ENCODE measurements at places on chromosomes 11 and 22. TPM values are rescaled to one million over a fixed set of nuclear protein-coding genes. Genes with fewer than 3 reads are reported as not detected.
A peak's percentile ranks its signal among the peaks of the same experiment; 100 is the strongest.

GRCh38 chr11:68983801-68984200 is 3.0 kb upstream of the MRGPRD start:
- DNase-seq, result no peak

GRCh38 chr11:102427068-102427467 is 25.5 kb downstream of the TMEM123 start:
- no peak for DNase-seq

GRCh38 chr11:76790251-76790650 is 7.1 kb downstream of the TSKU start:
- no peak for DNase-seq

Gene OR6T1
- total RNA-seq, result not detected

Gene TUB
- 22.3 TPM for total RNA-seq

GRCh38 chr11:93984196-93984567 is 37.0 kb upstream of the HEPHL1 start:
- no peak for DNase-seq

DNA sequence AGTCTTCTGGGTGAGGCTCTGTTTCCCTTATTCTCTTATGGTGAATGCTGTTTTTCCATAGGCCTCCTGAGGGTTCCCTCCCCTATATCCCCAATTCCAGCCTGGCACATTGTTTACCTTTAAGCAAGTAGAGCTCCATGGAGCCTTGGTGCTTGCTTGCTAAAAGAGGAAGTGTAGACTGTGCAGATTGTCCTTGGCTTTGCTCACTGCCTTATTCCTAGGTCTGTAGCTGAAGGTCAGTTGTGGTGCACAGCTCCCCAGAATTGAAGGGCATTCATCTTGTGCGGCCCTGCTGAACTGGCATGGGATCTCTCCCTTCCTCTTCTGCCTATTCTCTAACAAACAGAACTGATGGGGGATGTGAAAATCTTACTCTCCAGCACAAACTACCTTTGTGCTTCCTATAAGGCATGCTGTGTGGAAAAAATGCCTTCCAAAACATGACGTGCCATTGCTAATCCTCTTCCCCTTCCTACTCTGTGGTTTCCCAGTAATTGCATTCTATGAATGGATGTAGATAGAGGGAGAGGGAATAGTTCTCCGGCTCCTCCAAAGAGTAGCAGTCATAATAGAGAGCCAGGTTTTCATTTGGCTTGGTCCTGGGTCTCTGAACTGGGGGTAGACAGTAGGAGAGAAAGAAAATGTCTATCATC is 34.2 kb upstream of the PLET1 start:
- DNase-seq, result no peak

DNA sequence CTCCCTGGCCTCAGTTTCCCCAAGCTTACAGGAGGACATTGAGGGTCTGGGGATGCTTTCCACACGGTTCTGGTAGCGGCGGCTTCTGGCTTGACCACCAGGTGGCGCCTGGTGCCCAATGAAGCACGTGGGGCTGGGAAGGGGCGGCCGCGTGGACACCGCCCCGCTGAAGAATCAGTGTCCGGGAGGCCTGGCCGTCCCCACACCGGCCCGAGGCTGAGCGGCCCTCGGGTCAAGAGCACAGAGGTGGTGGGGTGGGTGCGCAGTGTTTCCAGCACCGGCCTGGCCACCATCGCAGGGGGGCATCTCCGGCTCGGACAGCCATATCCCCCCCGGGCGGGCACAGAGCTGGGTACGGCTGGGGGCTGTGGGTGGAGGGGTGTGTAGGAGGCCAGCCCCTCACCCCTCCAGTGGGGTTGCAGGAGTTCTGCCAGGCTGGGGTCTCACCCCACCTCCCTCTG is 27.8 kb upstream of the PPARA start:
- peak; percentile 84 for DNase-seq

Gene DNAJC24
- total RNA-seq, result 14.8 TPM

Gene CLCF1
- 22.9 TPM for total RNA-seq

- no peak for DNase-seq
These were observed 5.8 kb downstream of the IGF2 start for GRCh38 chr11:2133241-2134021.

GRCh38 chr11:94938095-94939055 is 35.0 kb downstream of the CWC15 start:
- no peak for DNase-seq

DNA sequence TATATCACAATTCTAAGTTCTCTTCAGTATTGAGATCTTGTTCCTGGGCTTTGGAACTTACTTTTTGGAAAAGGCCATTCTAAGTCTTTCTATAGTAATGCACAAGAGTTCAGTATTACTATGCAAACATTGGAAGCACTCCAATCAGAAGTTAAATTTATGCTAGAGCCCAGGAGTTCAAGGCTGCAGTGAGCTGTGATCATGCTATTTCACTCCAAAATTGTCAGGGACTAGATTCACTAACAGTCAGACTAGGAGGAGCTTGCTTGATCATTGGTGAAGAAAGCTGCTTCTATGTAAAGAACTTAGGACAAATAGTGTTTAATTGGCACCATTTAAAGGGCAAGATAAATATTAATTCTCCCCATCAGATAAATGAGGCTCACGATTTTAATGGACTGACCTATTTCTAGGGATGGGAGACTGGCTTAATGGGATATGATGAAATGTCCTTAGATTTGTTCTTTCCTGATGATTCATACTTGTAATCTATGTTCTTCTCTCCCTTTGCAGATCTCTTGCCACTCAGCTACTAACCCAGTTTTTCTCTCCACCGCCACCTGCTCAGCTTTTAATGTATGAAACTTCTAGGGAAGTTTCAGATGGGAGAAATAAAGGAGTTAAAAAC is 32.6 kb upstream of the TMEM123 start:
- DNase-seq, result no peak

Gene NELL1
- 0.34 TPM for total RNA-seq

Gene CDC45
- not detected for total RNA-seq

Gene CCDC179
- total RNA-seq, result not detected

- DNase-seq, result no peak
These were observed 4.6 kb downstream of the IFITM10 start for GRCh38 chr11:1745701-1746320.

- DNase-seq, result no peak
These were observed 4.3 kb downstream of the CYB561A3 start for GRCh38 chr11:61357233-61357893.

Gene SIAE
- 7.5 TPM for total RNA-seq

- DNase-seq, result no peak
These were observed 4.7 kb downstream of the TCIRG1 start for GRCh38 chr11:68043349-68044144.

- DNase-seq, result no peak
These were observed 27.7 kb upstream of the BIRC3 start for GRCh38 chr11:102289592-102289991.

Gene MS4A6E
- not detected for total RNA-seq

All from ovary (tissue), 10 donors.